ENCODE measurements at places on chromosomes 2 and 18. TPM values are rescaled to one million over a fixed set of nuclear protein-coding genes. Genes with fewer than 3 reads are reported as not detected.

DNA sequence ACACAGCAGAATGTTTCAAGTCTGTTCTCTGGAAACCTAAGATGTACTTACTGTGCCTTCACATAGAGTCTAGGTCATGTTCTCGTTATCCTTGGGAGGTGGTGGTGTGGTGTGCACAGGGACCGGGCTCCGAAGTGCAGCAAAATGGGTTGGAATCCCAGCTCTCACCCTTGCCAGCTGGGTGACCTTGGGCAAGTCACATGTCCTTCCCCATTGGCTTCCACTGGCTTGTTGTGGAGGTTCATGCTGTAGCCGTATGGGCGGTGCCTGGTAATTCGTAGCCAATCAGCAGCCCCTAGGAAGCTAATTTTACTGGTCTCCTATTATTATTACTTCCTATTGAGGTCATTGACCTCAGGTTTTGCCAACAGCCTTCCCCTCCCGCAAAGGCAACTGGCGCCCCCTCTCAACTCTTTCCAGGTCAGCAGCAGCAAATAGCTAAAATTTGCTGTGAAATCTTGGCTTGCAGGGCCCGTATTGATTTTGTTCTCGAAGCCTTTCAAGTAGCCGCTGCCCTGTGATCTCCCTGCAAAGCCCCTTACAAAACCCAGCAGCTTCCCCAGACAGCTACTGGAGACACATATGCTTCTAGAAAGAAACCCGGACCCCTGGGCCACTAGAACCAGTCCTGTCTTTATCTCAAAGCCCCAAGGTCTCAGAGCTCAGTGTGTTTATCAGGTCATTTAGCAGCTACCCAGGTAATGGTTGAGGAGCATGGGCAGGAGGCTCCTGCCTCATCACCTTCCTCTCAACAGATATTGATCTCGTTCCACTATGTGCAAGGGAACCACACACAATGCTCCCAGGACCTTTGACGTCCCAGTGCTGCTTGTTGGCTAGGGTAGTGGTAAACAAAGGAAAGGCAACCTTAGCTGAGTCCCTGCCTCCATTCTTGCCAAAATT, 66.5 kb upstream of the SLC1A4 start:
- H3K27ac ChIP-seq = no peak overlapping the region
- no peak overlapping the region for H3K4me3 ChIP-seq
- no peaks in the 10 kb centered on the region for H3K36me3 ChIP-seq

- no peaks in the 10 kb centered on the region for H3K27me3 ChIP-seq
- no peaks in the 10 kb centered on the region for H3K4me1 ChIP-seq
- no peak overlapping the region for H3K4me3 ChIP-seq
- H3K27ac ChIP-seq = no peak overlapping the region
- H3K36me3 ChIP-seq = no peaks in the 10 kb centered on the region
- DNase-seq = no peak
These were observed 29.3 kb downstream of the DPYSL5 start for GRCh38 chr2:26877276-26877675.

DNA sequence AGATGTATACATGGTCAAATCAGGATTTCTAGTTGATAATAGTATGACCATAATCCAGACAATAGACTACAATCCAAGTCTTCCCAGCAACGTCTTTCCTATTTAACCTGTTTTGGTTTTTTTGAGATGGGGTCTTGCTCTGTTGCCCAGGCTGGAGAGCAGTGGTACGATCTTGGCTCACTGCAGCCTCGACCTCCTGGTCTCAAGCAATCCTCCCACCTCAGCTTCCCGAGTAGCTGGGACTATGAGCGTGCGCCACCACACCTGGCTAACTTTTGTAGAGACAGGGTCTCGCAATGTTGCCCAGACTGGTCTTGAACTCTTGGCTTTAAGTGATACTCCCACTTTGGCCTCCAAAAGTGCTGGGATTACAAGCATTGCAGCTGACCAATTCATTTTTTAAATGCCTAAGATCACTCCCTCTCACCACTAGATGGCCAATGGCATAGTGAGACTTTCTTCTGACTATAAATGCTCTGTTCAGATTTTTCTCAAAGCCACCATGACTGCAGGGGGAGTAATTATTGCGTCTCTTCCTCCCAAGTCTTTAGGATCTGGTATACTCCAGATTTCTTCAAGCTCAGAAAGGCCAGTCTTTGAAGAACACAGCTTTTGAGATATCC, 47.6 kb downstream of the HNRNPLL start:
- no peaks in the 10 kb centered on the region for H3K36me3 ChIP-seq
- H3K27me3 ChIP-seq = no peaks in the 10 kb centered on the region
- H3K4me1 ChIP-seq = no peaks in the 10 kb centered on the region
- no peak overlapping the region for H3K27ac ChIP-seq
- no peak for DNase-seq

DNA sequence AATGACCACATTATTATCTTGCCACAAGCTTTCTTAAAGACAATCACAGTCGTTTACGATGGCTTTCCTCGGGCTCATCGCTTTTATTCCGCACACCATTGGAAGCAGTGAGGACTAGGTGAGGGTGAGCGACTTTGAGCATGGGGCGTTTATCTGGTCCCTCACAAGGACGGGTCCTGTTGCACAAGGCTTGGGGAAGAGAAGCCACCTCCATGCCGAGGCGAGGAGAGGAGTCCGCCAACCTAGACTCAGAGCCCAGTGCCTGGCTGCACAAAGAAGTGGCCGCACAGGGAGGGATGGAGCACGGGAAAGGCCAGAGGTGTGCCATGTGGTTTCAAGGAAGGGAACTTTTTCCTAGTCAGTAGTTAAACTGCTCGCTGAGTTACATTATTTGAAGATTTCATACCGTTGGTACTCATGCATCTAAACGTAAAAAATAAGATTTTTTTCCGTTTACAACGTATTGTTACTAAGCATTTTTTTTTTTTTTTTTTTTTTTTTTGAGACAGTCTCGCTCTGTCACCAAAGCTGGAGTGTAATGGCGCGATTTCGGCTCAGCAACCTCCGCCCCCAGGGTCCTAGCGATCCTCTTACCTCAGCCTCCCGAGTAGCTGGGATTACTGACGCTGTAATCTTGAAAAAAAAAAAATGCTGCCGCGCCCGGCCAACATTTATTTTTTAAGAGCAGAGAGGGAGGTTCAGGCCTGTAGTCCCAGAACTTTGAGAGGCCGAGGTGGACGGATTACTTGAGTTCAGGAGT, 849 bp upstream of the CYP27C1 start:
- no peak for DNase-seq
- peaks cover 12% of the 10 kb centered on the region for H3K4me1 ChIP-seq
- no peak overlapping the region for H3K27ac ChIP-seq
- no peak overlapping the region for H3K4me3 ChIP-seq

The GKN1 gene
- total RNA-seq = not detected

All from right lobe of liver (tissue), 6 donors.